A549 treated with RU486 at 1 μM for 4 hours (cell line): ENCODE measurements at places on chromosomes 1 and 21. TPM values are rescaled to one million over a fixed set of nuclear protein-coding genes. Genes with fewer than 3 reads are reported as not detected.

RASSF5 gene
- total RNA-seq = 1.0 to 1.4 TPM (median 1.2 TPM) in 5 replicates

LMX1A gene
- not detected in 5 replicates for total RNA-seq

NOTCH2 gene
- 14.5 to 28.1 TPM (median 25.6 TPM) in 5 replicates for total RNA-seq

KRTAP19-1 gene
- total RNA-seq = not detected in 5 replicates

NBPF4 gene
- 0.12 to 0.23 TPM (median 0.19 TPM) in 4 of 5 replicates, not detected in the other for total RNA-seq

SPRR2A gene
- not detected in 5 replicates for total RNA-seq

THEM5 gene
- total RNA-seq = not detected in 5 replicates

ANKRD45 gene
- 0.13 to 0.34 TPM (median 0.30 TPM) in 3 of 5 replicates, not detected in the others for total RNA-seq

RSPO1 gene
- total RNA-seq = 0.03 to 0.15 TPM (median 0.09 TPM) in 4 of 5 replicates, not detected in the other

UBE2Q1 gene
- 52.7 to 93.5 TPM (median 57.0 TPM) in 5 replicates for total RNA-seq

SPRR5 gene
- total RNA-seq = not detected in 5 replicates

KDF1 gene
- 0.15 TPM in 1 of 5 replicates, not detected in the others for total RNA-seq

TRIM62 gene
- total RNA-seq = 1.8 to 2.6 TPM (median 2.4 TPM) in 5 replicates

PGLYRP3 gene
- not detected in 5 replicates for total RNA-seq

PRRX1 gene
- total RNA-seq = 0.02 TPM in 1 of 5 replicates, not detected in the others

NPL gene
- total RNA-seq = 0.57 to 1.5 TPM (median 0.79 TPM) in 5 replicates

MRPS6 gene
- total RNA-seq = 40.3 to 51.2 TPM (median 44.6 TPM) in 5 replicates
